ENCODE measurements at places on chromosomes 5 and 9. TPM values are rescaled to one million over a fixed set of nuclear protein-coding genes. Genes with fewer than 3 reads are reported as not detected.

The BAAT gene
- not detected for total RNA-seq

The LURAP1L gene
- total RNA-seq = 2.7 TPM

The HTR4 gene
- 2.1 TPM for total RNA-seq

The FNIP1 gene
- 49.5 TPM for total RNA-seq

The PITX1 gene
- 6.8 TPM for total RNA-seq

The THBS4 gene
- 21.5 TPM for total RNA-seq

The TRAF2 gene
- 23.6 TPM for total RNA-seq

The CACNA1B gene
- 6.0 TPM for total RNA-seq

The IFNA21 gene
- total RNA-seq = not detected

Data from prostate gland (tissue), 2 donors.